ENCODE measurements at places on chromosomes 5 and 9. TPM values are rescaled to one million over a fixed set of nuclear protein-coding genes. Genes with fewer than 3 reads are reported as not detected.

Gene IRX1
- not detected for total RNA-seq

Gene FAM151B
- 1.1 TPM for total RNA-seq

Gene GALNT10
- 47.8 TPM for total RNA-seq

Gene ANKRD33B
- 7.4 TPM for total RNA-seq

DNA sequence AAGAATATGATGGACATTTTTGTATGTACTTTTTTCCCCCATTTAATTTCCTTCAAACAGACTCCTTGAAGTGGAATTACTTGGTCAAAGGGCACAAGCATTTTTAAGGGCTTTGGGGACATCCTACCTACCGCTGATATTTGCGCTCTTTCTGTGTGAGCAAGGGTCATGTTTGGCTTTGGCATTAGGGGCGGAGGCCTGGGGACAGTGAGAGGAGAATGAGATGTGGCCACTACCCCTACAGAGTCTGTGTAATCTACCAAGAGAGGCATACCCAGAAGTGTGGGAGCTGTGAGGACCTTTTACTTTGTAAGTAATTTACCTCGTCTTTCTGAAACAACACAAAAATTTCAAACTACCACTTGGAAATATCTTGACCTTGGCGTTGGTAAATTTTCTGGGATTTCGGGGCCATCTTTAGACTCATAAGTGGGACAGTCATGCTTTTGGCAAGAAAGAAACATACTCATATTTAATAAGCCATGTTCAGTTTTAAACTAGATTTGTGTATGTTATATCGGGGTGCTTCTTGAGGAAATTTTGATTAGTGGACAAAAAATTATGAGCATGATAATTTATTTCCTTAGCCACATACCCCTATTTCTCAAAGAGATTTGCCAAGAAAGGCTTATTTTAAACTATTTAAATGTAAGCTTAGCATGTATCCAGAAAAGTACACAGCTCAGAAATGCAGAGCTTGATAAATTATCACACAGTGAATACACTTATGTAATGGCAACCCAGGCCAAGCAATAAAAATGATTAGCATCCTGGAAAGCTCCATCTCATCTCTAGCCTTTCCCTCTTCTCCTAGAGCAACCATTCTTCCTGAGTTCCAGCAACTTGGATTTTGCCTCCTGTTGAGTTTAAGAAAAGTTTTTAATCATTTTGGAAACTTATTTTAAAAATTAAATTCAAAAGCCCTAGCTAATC lies 63.6 kb downstream of the ARHGAP26 start:
- no peak for DNase-seq

- DNase-seq = no peak
Observed at GRCh38 chr5:499233-500209, 24.7 kb downstream of the SLC9A3 start.

DNA sequence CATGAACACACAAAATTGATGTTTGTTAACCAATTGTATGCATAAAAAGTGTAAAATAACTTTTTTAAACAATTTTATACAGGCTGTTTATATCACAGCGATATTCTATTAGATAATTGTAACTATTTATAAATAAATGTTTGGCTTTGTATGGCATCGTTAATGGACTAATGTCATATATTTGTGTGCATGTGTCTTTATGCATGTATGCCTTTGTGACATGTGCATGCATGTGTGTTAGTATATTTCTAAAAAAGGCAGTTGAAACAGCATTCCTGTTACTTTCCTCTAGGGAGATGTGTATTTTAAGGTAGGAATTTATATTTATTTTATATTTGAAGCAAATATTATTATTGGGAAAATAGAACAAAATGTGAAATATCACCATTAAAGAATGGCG lies 268.9 kb downstream of the CDH18 start:
- no peak for DNase-seq

DNA sequence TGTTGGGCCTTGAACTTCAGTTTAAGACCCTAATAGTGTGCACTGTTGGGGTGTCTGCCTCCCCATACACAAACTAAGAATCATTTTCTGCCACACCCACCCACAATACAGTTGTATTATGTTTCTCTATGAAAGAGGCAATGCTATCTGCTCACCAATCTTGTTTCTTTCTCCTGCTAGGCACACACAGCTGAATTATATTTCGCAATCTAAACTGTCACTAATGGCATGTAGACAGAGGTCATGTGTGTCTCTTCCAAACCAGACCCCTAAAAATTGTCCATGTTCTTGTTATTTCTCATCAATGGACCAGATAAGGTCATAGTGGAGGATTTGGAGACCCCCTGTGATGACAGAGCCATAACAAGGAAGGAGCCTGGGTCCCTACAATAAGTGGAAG lies 57.3 kb downstream of the RIGI start:
- DNase-seq = no peak

GRCh38 chr5:127684726-127685467 lies 18.3 kb upstream of the CCDC192 start:
- no peak for DNase-seq

- DNase-seq = no peak
Observed at GRCh38 chr9:31236344-31236743, 1148.1 kb upstream of the ACO1 start.

- DNase-seq = peak; percentile 25
Observed at GRCh38 chr9:129026442-129027223, 1.5 kb downstream of the SH3GLB2 start.

DNA sequence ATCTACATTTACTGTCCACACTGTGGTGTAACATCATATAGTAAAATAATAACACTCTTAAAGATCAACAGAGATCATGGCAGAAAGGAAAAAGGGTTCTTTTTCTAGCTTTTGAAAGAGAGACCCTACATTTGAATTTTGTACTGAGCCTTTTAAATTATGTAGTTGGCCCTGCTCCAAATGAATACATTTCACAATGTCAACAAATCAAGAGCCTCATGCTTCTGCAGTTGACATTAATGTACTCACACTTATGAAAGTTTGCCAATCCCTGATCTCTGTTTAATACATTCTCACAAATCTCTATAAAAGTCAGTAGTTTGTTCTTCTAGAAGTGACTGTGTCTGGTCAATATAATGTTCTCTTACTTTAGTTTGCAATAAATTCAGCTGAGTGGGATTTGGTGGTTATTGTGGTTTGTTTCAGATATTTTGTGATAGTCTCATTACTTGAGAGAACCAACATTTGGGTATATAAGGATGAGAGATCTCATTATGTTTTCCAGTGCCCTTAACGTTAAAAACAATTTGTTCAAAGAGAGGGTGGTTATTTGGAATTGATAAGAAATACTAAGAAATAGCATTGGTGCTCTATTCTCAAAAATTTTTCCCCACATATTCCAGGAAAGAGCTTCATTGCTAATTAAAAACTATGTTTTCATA lies 277.8 kb upstream of the FTMT start:
- no peak for DNase-seq

Data from G401 (cell line).